ENCODE measurements at places on chromosomes 5 and 9.

DNA sequence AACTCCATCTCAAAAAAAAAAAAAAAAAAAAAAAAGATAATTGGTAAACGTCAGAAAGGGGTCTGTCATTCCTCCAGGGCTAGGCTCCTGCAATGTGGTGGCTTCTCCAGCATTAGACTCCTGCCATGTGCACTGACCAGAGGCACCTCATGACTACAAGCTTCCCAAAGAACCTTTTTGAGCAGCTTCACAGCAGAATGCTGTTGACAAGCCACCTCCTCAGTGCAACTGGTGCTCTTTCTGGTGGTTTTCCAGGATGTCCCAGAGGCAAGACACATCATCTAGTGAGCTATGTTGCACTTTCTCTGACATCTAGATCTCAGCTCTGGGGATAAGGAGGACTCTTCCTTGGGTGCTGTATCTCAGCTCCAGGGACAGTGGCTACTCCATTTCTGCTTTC is 11.6 kb downstream of the RPL37 start:
- no peak for DNase-seq

GRCh38 chr5:157049605-157050004 is 9.3 kb downstream of the HAVCR1 start:
- no peak for DNase-seq

DNA sequence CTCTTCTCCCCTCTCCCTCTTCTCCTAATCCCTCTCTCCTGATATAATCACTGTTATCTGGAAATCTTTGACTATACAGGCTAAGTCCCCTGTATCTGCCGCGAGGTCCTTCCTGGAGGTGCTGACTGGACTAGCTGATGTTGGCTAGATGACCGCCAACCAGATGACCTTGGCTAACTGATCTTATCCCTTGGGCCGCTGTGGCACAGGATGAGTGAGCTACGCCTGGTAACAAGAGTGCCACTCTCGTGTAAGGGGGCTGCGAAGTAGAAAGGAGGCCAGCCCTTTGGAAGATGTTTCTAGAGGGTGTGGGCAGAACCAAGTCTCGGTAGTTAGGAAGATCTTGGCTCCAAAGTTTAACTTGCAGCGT is 345 bp upstream of the PRRC1 start:
- DNase-seq, result peak; percentile 42

DNA sequence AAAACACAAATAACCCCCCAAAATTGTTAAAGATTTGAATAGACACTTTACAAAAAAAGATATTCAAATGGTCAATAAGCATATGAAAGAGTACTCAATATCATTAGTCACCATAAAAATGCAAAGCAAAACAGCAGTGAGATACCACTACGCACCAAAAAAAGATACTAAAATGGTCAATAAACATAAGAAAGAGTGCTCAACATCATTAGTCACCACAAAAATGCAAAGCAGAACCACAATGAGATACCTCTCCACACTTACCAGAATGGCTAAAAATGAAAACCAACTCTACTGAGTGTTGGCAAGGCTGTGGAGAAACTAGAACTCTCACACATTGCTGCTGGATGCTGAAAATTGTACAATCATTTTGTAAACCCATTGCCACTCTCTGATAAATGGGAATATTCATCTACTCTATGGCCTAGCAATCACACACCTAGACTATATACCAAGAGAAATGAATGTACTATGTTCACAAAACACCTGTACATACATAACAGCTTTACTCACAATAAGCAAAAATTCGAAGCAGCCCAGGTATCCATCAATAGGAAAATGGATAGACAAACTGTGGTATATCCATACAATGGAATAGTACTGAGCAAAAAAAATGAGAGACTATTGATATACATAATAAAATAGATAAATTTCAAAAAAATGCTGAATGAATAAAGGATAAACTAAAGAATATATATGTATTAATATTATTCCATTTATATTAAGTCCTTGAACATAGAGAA is 205.0 kb upstream of the DAPK1 start:
- DNase-seq, result peak; percentile 39

Data from astrocyte of the spinal cord (primary cell).